Vagina (tissue), 2 donors: ENCODE measurements at places on chromosomes 3 and 15.

GRCh38 chr15:89628301-89628700, 27.0 kb downstream of the KIF7 start:
- no peaks in the 10 kb centered on the region for H3K27me3 ChIP-seq
- H3K4me1 ChIP-seq: no peaks in the 10 kb centered on the region
- H3K36me3 ChIP-seq: peaks cover 26% of the 10 kb centered on the region
- H3K27ac ChIP-seq: no peak overlapping the region

DNA sequence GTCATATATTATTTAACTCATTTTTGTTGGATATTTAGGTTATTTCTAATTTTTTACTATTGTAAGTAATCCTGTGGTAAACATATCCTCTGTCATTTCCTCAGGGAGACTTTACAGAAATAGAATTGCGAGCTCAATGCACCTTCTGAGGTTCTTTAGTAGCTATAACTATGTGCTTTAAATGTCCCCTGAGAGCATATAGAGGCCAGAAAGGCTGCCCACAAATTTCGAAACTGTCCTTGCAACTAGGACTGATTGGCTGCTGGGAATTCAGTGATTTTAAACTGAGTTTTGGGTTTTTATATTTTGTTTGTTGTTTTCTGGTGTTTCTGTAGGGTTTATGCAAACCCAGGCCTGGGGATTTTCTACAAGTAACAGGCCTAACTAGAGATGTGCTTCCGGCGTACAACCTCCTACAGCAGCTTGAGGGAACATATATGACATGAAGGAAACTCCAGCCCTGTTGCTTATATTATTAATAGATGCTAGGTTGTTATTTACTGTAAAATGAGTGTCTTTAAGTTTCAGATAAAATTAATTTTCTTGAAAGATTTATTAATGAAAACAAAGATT, 29.1 kb upstream of the P4HTM start:
- no peaks in the 10 kb centered on the region for H3K4me1 ChIP-seq
- H3K4me3 ChIP-seq: no peak overlapping the region
- DNase-seq: no peak
- no peaks in the 10 kb centered on the region for H3K36me3 ChIP-seq
- no peak overlapping the region for H3K27ac ChIP-seq
- H3K27me3 ChIP-seq: no peaks in the 10 kb centered on the region

- H3K4me1 ChIP-seq: peaks cover 93% of the 10 kb centered on the region
- H3K36me3 ChIP-seq: no peaks in the 10 kb centered on the region
- peak overlapping the region; percentile 94 for H3K27ac ChIP-seq
- no peaks in the 10 kb centered on the region for H3K27me3 ChIP-seq
- no peak for DNase-seq
Measured at GRCh38 chr15:67134067-67134838, 68.9 kb downstream of the SMAD3 start.

GRCh38 chr15:93467337-93467736, 378.3 kb upstream of the RGMA start:
- DNase-seq: no peak
- peaks cover 12% of the 10 kb centered on the region for H3K4me1 ChIP-seq
- H3K36me3 ChIP-seq: no peaks in the 10 kb centered on the region
- no peaks in the 10 kb centered on the region for H3K27me3 ChIP-seq
- no peak overlapping the region for H3K27ac ChIP-seq
- H3K4me3 ChIP-seq: no peak overlapping the region

GRCh38 chr3:191135175-191135574, 63.9 kb upstream of the OSTN start:
- H3K4me3 ChIP-seq: no peak overlapping the region
- H3K27me3 ChIP-seq: no peaks in the 10 kb centered on the region
- H3K4me1 ChIP-seq: no peaks in the 10 kb centered on the region

- H3K27me3 ChIP-seq: no peaks in the 10 kb centered on the region
- no peaks in the 10 kb centered on the region for H3K4me1 ChIP-seq
- no peak overlapping the region for H3K27ac ChIP-seq
- no peaks in the 10 kb centered on the region for H3K36me3 ChIP-seq
Measured at GRCh38 chr3:78349571-78349970, 1309.7 kb downstream of the ROBO2 start.

DNA sequence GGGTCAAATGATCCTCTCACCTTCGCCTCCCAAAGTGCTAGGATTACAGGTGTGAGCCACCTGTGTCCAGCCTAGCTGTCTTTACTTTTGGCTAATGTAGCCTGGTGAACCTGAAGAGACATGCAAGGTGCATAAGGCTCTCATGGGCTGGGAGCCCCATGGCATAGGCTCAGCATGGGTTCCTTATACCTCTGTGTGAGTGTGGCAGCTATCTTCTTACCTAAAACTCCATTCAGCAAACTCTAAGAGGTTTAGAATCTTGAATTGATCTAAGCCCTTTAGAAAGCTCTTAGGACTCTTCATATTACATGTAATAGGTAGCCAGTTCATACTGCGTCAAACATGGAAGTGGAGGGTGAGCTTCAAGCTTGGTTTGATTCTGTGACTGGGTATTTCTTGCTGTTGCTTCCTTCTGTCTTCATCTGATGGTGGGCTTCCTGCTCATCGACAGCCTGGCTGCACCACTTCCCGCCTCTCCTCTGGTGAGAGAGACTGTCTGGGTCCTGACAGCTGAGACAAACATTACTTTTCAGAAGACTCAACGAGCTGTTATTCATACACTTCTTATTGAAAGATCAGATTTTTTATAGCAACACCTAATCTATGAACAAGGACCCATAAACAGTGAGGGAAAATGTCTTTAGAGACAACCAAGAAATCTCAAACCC, 19.2 kb upstream of the TKT start:
- no peak overlapping the region for H3K4me3 ChIP-seq
- no peaks in the 10 kb centered on the region for H3K27me3 ChIP-seq
- no peaks in the 10 kb centered on the region for H3K36me3 ChIP-seq

DNA sequence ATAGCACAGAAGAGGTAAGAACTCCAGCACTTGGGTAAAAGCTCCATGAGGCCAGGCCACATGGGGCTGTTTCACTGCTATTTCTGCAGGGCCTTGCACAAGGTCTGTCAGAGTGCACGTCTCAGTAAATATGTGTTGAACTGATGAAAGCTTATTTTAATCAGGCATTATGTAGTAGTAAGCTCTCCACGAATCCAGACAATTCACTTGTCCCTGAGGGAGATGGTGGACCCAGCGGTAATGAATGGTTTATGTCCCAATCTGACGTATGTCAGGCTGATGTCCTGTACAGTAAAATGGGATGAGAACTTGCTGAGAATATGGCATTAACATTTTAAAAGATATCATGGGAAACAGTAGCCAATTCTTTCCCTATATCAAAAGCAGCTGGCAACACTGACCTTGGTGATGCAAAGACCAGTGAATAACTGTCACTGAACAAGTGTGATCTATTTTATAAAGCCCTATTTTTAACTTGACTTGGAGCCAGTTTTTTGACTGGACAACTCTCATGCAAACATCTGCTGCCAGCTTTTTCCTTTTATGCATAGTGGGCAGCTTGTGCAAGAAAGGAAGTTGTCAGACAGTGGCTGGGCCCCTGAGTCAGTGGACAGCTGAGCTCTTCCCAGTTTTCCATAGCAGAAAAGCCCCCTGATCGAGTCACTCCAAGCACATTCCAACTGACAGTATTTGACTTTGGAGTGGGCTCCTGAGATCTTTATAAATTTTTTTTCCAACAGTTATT, 519.8 kb upstream of the MDFIC2 start:
- no peak overlapping the region for H3K4me3 ChIP-seq
- DNase-seq: no peak
- H3K27ac ChIP-seq: no peak overlapping the region

DNA sequence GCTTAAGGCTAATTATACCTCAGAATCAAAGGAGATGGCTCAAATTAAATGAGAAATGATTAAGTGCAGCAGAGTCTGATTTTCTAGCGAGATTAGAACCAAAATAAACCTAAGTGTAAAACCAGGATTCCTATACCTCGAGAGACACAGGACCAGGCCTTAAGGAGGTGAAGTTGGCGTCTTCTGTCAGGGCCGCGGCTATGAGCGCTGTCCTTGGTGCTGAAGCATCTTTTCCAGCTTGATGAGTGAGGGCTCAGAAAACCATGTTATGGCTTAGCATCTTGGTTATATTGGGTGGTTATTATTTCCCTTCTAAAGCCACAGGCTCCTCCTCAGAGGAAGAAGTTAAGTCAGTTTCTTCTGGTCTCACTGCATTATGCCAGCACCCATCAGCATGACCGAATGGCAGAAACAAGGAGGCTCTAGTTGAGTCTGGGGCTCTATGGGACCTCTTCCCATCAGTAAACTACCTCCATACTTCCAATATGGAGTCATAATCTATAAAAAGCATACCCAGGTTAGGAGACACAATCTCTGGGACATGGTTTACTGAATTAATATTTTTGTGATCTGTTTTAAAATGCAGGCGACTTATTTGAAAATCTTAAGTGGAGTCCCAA, 120.1 kb upstream of the NMNAT3 start:
- no peak for DNase-seq
- H3K4me3 ChIP-seq: no peak overlapping the region
- H3K36me3 ChIP-seq: no peaks in the 10 kb centered on the region
- H3K27me3 ChIP-seq: no peaks in the 10 kb centered on the region
- H3K4me1 ChIP-seq: no peaks in the 10 kb centered on the region

DNA sequence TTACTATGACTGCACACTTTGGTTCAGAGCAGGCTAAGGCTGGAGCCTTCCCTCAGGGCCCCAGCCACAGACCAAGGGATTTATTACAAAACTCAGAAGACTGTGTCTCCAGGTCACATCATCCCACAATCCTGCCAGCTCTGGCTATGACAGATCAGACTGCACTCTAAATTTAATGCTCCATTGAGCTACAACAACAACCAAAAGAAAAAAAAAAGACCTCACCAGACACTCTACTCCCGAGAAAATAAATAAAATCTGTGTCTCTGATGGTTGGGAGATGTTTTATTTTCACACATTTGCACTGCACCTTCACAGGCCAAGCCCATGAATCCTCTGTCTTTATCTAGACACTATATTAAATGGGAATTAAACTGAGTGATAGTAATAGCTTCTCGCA, 50.8 kb upstream of the CTNNB1 start:
- no peaks in the 10 kb centered on the region for H3K27me3 ChIP-seq
- no peak for DNase-seq
- no peaks in the 10 kb centered on the region for H3K36me3 ChIP-seq
- H3K4me3 ChIP-seq: no peak overlapping the region
- no peak overlapping the region for H3K27ac ChIP-seq

DNA sequence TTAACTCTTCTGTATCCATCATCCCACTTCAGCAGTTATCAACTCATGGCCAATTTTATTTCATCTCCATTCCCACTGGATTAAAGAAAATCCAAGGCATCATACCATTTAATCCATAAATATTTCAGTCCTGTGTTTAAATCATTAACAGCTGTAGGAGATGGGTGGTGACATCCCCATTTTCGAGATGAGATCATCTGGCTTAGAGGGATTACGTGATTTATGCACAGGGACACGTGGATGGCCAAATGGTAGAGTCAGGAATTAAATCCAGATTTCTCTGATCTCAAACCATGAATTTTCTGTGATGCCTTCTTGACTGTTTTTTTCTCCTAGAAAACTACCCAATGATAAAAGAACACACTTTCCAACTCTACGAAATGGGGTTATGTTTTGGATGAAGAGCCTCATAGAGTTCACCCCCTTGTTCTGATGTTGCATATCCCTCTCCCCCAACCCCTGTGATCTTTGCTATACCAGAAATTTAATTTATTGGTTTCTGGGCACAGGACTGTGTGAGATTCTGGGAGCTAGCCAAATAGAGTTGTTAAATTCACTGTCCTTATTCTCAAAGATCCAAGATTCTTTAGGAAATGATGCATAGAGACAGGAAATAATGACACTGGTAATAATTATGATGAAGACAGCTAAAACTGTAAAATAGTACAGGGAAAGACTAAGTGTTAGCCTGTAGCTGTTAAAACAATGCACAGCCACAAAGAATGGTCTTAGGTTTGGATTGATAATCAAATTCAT, 7.4 kb downstream of the ZNF589 start:
- H3K4me3 ChIP-seq: no peak overlapping the region
- H3K36me3 ChIP-seq: no peaks in the 10 kb centered on the region
- H3K27ac ChIP-seq: peak overlapping the region; percentile 39
- no peaks in the 10 kb centered on the region for H3K27me3 ChIP-seq

DNA sequence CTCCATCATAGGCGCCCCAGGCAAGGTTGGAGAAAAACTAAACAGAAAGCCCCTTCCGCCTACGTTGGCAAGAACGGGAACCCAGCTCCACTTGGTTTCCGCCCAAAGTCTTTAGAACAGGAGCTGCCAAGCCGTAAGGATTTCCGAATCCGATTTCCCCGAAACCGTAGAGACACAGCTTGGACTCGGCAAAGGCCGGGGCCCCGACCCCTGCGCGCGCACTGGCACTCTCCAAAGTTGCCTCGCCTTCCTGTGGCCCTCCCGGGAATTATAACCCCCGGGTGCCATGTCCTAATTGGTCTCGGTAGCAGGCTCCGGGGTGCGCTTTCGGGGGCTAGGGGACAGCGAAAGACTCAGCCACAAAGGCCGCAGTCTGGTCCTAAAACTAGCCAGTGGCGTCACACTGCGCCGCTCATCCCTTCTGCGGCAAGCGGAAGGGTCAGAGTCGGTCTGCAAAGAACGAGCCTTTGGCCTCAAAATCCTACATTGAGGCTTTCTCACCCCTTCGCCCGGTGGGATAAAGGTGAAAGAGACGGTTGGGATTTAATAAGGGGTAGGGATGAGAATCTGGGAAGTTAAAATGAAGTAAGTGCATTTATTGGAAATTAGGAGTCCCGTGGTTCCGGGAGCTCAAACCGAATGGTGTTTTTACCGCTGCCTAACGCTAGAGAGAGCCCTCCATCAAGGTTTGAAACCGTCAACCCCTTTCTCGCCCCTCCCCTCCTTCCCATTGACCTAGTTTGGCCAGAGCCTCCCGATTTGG, 6.8 kb downstream of the BCL6 start:
- peak; percentile 97 for DNase-seq
- H3K27me3 ChIP-seq: no peaks in the 10 kb centered on the region
- H3K4me1 ChIP-seq: peaks cover 44% of the 10 kb centered on the region
- H3K36me3 ChIP-seq: peaks cover 13% of the 10 kb centered on the region

DNA sequence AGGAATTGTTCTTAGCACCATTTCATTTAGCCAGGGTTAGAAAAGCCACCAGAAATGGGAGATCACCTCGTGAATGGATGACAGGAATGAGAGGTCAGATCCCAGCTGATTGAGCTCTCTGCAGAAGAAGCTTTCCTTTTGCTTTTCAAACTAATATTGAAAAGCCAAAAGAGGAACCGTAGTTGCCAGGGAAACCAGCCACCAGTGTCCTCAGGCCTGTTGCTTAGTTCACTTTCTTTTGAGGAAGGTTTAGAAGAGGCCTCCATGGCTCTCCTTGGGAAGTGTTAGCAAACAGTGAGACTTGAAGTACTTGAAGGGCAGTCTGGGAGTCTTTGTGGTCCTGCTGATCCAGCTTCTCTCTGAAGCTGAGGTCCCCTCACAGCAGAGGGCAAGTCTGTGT, 7.4 kb upstream of the CCK start:
- no peaks in the 10 kb centered on the region for H3K27me3 ChIP-seq
- no peak overlapping the region for H3K4me3 ChIP-seq
